Renal cortex interstitium (tissue), 15 donors: ENCODE measurements at places on chromosomes 1 and 21.

- peak; percentile 20 for DNase-seq
Observed at GRCh38 chr21:18960306-18960705, 556.7 kb upstream of the TMPRSS15 start.

GRCh38 chr1:24727501-24728216 lies 17.6 kb upstream of the CLIC4 start:
- DNase-seq = no peak

DNA sequence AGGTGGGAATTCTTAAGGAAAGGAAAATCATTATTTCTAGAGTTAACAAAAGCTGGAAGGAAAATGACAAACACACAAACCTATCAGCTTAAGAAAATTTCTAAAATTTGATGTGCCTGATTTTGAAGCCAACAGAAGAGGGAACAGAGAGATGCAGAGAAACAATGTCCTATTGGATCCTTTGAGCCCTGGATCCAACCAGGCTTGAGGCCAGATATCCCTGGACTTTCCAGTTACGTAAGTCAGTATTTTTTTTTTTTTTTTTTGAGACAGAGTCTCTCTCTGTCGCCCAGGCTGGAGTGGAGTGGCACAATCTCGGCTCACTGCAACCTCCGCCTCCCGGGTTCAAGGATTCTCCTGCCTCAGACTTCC lies 648.9 kb downstream of the KIF26B start:
- no peak for DNase-seq

DNA sequence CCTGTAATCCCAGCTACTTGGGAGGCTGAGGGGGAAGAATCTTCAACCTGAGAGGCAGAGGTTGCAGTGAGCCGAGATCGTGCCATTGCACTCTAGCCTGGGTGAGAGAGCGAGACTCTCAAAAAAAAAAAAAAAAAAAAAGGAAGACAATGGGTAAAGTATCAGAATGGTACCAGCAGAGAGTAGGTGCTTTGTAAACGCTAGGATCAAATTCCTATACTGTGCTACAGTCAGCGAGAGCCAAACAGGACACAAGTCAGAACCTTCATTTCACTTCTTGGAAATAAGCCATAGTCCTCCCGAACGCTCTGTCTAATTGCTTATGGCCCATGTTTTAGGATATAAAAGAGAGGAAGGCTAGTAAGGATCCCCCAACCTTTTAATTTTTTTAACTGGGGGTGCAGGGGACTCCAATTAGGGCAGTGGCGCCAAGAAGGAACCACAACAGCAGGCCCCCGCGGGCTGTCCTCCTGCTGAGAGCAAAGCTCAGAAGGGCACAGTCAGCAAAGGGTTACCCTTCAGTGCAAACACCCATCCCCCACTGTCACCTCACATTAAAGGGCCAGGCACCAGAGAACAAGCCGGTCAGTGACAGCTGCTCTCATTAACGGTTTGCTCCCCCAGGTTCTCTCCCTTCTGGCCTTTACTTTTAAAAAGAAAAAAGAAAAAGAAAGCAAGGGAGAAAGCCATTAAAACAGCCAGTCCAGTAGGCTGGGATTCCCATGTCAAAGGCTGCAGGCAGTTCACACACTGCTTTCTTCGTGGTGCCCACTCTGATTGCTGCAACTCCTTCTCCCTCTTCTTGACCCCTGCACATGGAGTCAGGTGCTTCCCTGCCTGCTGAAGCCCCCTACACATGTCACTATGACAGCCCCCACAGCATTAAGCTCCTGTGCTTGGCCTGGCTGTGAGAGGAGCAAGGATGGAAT lies 69.4 kb downstream of the PLPP3 start:
- no peak for DNase-seq

GRCh38 chr1:10637834-10638558 lies 158.4 kb downstream of the CASZ1 start:
- no peak for DNase-seq

- DNase-seq = no peak
Observed at GRCh38 chr1:58895559-58896145, 111.8 kb upstream of the JUN start.

DNA sequence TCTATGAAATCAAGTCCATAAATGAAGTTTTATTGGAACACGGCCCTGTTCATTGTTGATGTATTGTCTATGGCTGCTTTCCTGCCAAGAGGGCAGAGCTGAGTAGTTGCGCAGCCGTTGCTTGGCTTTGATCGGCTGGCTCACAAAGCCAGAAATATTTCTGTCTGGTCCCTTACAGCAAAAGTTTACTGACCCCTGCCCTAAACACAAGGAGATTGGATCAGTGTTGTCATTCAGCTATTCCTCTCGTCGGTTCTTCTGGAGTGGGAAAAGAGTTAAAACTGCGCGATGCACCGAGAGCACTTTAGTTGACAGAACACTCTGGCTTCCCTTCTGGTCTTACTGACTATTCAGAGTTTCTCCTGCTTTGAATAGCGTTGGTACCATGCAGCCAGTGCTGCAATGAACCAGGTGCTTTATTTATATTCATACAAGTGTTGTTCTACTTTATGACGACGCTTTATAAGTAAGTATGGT lies 868 bp downstream of the ZBTB40 start:
- DNase-seq = peak; percentile 51

DNA sequence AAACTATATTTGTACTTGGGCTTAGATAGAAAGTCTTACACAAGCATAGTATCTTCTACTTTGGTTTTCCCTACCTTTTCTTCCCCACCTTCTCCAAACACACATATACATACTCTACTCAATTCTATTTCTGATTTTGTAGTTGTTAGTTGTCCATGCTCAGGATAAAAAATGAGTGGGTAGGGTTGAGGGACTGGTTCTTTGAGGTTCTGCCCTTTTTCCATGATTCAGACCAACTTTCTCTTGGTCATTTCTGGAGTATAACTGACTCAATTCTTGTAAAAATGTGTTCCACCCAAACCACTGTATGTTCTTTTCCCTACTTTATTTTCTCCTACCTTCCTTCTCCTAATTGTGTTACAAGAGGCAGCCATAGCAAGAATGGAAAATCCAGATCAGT lies 3.3 kb downstream of the CFAP126 start:
- DNase-seq = no peak

GRCh38 chr1:66778266-66778665 lies 22.8 kb downstream of the INSL5 start:
- DNase-seq = no peak

GRCh38 chr1:48977273-48977672 lies 200.6 kb upstream of the BEND5 start:
- DNase-seq = no peak

DNA sequence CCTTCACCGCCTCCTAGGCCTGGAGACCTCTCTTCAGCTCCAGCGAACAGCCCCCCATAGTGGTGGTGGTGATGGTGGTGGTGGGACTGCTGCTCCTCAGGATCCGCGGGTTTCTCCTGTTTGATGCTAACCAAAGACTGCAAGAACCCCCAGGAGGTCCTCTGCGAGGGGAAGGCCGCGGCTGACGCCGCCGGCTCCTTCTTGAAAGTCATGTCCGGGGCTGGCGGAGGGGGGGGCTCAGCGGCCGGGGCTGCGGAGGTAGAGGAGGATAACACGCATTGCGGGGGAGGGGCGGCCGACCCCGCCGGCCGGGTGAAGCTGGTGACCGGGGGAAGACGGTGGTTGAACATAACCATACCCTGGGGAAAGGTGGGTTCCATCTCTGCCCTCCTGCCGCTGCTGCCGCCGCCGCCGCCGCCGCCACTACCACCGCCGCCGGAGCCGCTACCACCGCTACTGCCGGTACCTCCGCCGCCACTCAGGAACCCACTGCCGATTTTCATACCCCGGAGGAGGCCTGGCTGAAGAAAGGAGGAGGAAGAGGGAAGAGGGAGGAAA lies 554 bp downstream of the ZNF281 start:
- DNase-seq = no peak

GRCh38 chr1:100629391-100629790 lies 90.2 kb upstream of the VCAM1 start:
- DNase-seq = no peak

GRCh38 chr21:37532868-37533780 lies 166.6 kb downstream of the DYRK1A start:
- DNase-seq = no peak

GRCh38 chr1:166383137-166383536 lies 216.3 kb upstream of the FAM78B start:
- no peak for DNase-seq

- no peak for DNase-seq
Observed at GRCh38 chr1:205088341-205088740, 4.1 kb upstream of the TMEM81 start.

GRCh38 chr1:29234471-29234870 lies 1.9 kb upstream of the PTPRU start:
- no peak for DNase-seq
